ENCODE measurements at places on chromosomes 16 and 17.

DNA sequence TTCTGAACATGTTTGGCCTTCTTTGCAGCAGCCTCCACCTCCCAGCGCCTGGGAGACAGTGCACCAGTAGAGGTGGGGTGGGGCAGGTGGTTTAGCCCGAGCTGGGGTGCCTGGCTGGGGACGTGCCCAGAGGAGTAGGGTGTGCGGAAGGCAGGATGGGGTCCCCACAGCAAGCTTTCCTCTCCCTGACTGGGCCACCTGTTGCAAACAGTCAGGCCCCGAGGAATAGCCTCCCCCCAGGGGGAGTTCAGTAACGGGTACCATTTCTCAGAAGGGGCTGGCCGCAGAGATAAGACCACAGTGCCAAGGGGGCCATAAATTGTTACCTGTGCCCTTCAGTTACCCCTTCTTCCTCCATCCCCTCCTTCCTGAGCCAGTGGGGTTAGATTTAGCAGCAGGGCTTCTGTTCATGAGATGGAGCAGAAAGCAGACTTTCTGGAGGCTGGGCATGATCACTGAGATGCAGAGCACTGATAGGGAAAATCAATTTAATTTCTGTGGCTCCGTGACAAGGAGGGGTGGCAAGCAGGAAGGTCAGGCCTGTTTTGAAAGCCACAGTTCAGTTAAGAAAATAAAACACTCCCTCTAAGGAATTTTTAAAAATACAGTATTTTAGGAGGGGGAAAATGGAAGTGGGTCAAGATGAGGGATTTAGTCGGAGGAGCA is 181.9 kb downstream of the MSI2 start:
- DNase-seq: no peak

- DNase-seq: no peak
Measured at GRCh38 chr17:9566067-9566466, 9.6 kb downstream of the STX8 start.

DNA sequence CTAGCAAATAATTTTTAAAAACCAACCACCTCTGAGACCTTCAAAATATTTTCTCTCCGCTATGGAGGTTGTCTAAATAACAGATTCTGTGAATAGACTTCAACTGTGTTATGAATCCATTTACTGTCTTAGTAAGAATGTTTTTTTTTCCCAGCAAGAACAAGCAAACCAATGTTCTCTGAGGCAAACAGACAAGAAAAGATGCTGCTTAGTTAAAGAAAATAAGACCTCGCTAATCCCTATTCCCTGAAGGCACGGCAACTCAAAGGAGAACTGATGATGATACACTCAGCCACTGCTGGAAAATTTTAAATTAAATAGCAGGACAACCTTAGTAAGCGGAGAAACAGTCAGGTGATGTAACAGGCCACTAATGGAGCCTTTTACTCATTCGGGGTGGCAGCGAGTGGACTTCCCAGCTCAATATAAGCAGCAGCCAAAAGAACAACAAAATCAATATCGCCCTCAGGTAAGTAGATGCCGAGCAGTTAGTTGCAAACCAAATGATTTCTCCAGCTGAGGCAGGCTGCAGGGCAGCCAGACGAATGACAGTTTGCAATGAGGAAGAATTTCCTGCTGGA is 81.8 kb downstream of the CPPED1 start:
- DNase-seq: no peak

DNA sequence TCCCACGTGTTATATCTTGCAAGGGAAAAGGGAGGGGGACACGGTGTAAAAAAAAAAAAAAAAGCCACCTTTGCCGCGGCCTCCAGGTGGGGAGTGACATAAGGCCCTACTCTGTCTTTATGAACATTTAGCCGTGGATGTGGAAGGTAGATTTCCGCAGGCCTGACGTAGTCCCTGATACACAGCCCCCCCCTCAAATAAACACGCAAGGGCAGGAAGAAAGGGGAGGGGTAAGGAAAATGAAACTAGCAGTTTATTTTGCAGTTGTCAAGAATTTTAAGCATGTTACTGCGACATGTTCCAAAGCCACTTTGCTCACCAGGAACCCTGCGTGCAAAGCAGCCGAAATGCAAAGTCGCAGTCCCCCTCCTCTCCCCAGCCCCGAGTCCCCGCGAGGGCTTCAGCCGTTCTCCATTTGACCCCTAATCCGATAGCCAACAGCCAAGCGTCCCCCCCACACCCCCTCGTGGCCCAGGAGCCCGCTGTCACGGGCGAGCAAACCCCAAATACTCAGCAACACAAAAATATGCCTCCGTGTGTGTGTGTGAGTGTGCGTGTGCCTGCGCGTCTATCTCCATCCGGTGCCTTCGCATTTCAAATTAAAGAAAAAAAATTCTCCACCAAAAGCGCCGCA is 1.2 kb downstream of the CBX4 start:
- DNase-seq: peak; percentile 83

DNA sequence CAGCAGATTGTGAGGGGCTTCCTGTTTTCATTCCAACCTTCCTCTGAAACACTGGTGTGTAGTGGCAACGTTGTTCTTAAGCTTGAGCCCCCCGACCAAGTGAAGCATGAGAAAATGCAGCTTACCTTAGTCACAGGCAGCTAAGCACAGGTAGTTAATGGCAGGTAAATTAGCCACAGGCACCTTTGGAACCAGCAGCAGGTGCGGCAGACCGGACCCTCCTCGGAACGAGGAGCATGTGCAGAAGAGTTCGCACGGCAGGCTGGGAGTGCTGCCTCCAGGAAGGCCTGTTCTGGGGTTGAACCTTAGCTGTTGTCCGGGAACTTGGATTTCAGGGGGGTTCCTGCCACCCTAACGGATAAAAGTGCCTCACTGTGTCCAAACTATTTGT is 7.2 kb upstream of the IRF8 start:
- no peak for DNase-seq

- DNase-seq: peak; percentile 28
Measured at GRCh38 chr16:66954097-66954659, 6.9 kb upstream of the CES3 start.

- DNase-seq: no peak
Measured at GRCh38 chr16:86298758-86299134, 211.6 kb upstream of the FOXF1 start.

DNA sequence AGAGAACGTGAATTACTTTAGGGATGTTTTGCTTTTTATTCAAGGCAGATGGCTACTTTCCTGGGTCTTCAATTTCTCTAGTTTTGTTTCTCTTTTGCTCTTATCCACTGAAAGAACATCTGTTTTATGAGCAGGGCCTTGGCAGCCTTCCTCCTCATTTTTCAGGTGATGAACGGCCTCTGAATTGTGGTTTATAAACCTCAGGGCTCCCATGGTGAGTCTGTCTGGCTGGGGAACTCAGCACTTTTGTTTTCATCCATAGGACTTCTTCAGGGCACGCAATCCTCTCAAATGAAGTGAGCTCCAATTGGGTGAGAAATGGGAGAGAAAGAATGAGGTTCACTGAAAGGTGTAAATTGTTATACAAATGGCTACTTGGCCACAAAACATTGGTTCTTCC is 186.4 kb upstream of the ERCC4 start:
- no peak for DNase-seq

GRCh38 chr16:88781140-88782077 is 3.6 kb downstream of the PIEZO1 start:
- peak; percentile 58 for DNase-seq

DNA sequence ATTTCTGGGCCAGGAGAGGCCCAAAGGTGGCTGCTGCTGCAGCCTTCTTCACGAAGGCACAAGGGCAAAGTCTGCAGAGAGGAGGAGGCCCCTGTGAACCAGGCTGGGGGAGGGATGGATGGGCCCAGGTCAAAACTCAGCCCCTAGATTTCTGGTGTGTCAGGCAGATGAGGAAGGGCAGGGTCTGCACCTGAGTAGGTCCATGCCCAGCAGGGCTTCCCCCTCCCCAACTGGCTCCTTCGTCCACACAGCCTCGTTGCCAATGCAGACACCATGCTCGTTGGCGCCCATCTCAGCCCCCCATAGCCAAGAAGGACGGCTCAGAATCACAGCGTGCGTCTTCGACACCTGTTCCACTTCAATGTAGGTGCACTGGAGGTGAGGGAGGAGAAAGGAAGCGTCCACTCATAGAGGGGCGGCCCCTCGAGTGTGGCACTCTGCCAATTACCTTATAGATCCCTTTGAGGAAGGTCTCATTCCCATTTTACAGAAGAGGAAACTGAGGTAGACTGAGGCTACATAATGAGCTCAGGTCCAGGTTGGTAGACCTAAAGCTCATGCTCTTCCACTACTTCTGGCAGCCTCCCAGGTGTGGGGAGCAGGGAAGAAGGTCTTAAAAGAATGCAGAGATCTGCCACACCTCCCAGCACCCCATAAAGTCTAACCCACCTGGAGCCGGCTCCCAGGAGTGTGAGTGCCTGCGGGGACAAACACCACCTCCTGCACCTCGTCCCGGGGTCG is 902 bp downstream of the SCRN2 start:
- DNase-seq: no peak

- no peak for DNase-seq
Measured at GRCh38 chr17:7084088-7084487, 4.0 kb upstream of the CLEC10A start.

- DNase-seq: no peak
Measured at GRCh38 chr17:30238003-30238344, 2.5 kb upstream of the SLC6A4 start.

- DNase-seq: no peak
Measured at GRCh38 chr17:21242780-21243515, 10.3 kb downstream of the NATD1 start.

DNA sequence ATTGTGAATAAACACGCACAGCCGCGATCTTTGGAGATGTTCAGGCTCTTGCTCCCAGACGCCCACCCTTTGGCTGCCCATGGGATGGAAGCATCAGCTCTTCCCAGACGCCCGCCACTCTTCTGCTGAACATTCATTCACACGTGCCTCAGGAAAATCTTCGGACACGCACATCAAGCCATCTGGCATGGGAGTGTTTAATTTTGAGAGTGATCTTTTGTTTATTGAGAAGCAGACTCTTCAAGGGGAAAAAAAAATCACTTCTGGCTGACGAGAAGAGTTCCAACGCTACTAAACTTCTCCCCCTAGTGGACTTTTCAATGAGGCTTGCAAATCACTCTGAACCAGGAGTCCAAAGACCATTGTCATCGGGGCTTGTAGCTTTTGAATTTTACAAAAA is 62.0 kb upstream of the NUDT7 start:
- no peak for DNase-seq

GRCh38 chr17:71004413-71004812 is 835.1 kb downstream of the KCNJ2 start:
- DNase-seq: no peak

- DNase-seq: no peak
Measured at GRCh38 chr16:79747688-79748087, 147.2 kb upstream of the MAF start.

GRCh38 chr17:79651266-79651665 is 40.4 kb upstream of the RBFOX3 start:
- DNase-seq: no peak

DNA sequence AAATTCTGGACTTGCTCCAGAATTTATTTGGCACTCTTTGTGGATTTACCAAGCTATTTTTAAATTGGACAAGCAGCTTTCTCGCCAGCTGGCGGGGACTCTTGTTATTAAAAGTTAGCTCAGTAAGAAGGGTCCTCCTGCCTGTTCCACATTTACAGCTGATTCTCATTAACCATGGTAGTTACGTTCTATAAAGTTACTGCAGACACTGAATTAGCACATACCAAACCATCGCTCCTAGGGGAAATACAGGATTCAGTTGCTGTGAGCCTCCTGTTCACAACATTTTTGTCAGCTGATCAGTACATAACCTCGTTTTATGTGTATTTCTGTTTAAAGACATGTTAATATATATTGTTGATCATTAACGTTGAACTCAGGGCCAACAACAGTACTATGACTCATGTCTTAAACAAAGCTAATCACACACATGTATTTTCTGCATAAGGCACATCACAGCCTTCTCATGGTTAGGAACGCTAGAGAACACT is 4.2 kb downstream of the LDAF1 start:
- DNase-seq: no peak

DNA sequence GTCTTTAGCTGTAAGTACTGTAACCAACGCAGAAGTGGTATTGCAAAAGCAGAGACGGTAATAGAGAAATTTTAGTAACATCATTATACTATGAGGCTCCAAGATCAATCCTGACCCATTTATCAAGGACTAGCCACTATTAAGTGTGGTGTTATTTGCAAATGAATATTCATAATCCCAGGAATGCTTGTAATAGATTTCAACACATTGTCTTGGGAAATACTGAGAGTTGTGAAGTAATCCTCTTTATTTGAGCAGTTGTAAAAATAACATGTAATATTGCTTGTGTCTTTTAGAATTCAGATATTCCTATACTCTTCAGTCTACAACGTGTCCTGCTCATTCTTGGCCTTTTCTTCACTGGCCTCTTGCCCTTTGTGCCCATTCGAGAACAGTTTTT is 46.4 kb downstream of the GDPD1 start:
- DNase-seq: no peak

DNA sequence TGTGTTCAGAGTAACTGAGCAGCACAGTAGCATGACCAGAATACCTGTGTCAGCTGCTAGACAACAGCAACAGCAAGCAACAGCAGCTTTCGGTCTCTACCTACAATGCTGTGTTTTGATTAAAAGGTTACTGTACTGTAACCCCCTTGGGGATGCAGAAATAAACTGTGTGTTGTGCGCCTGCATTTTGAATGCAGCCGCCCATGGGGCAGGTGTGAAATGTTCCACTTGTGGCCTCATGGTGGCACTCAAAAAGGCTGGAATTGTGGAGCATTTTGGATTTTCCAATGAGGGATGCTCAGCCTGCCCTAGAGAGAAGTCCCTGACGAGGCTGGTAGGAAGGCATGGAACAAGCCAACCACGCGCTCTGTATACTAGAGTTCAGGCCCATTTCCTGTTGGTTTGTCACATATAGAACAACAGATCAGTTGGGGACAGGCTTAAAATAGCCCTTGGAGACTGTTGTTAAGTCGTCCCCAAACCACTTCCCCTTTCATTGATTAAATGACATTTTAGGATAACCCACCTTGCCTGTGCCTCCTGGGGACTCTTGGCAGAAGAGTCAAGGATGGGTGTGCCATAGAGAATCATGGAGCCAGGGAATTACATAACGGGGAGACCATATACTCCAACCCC is 27.1 kb downstream of the SCPEP1 start:
- no peak for DNase-seq

- no peak for DNase-seq
Measured at GRCh38 chr16:2484898-2485508, 10.1 kb downstream of the TBC1D24 start.

- peak; percentile 14 for DNase-seq
Measured at GRCh38 chr16:81778861-81779535, at the start of gene PLCG2. Gene PLCG2 (plus strand): TSS chr16:81779291. CDS start chr16:81785990, 6,699 bp downstream.

DNA sequence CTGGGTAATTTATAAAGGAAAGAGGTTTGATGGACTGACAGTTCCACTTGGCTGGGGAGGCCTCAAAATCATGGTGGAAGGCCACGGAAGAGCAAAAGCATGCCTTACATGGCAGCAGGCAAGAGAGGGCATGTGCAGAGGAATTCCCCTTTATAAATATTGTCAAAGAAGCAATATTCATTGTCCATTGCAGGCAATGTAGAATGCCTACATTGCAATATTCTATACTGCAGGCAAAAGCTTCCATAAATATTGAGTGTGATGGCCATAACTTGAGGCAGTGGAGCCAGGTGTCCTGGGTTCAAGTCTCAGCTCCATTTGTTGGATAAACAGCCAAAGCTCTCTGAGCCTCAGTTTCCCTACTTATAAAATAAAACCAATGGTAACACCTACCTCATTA is 322.3 kb downstream of the SHISA9 start:
- no peak for DNase-seq
